G401 (cell line): ENCODE measurements at places on chromosomes 6 and 20.

DNA sequence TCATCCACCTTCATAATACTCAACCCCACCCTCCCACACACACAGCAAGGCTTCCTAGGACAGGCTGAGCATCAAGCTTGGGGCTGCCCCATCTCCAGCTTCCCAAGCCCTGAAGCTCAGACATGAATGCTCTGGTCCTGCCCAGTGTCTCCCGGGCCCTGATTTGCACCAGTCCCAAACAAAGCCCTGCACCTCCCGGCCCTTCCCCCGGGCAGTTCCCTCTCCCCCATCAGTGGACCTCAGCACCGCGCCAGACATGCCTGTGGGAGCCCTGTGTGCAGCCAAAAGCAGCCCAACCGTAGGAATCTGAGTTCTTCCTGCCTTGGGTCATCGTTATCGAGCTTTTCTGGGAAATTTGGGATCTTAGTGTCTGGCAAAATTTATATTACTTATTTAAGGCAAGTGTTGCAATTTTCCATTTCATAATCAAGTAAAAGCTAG is 63.5 kb downstream of the THBS2 start:
- DNase-seq, result no peak

- no peak for DNase-seq
Observed at GRCh38 chr6:113405326-113406047, 451.7 kb upstream of the MARCKS start.

- DNase-seq, result no peak
Observed at GRCh38 chr6:164345806-164346496, 931.4 kb downstream of the QKI start.

DNA sequence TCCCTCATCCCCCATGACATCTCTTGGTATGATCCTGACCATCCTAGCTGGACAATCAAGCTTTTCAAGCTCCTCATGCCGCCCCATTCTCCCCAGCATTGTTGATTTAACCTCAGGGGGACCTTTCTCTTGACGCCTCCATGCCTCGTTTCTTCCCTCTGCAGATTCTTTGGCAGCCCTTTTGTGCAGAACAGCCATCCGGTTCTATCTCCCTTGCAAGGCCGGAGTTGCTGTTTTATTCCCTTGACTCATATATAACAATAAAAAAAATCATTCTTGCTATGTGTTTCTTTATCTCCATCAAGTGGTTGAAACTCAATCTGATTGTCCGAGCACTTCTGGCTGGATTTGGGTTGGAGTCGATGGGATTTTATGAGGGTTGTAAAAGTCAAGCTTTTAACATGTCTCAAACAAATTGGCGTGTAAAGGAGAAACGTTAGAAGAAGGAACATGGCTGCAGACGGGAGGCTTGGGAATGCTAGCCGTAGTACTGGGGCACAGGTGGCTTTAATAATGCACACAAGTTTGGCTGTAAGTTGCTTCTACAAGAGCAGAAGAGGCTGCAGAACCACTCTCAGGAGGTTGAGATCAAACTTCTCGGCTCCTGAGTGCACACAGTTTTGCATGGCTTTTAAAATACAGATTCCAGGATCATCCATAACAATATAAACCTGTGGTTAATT is 3.9 kb upstream of the SULF2 start:
- no peak for DNase-seq

DNA sequence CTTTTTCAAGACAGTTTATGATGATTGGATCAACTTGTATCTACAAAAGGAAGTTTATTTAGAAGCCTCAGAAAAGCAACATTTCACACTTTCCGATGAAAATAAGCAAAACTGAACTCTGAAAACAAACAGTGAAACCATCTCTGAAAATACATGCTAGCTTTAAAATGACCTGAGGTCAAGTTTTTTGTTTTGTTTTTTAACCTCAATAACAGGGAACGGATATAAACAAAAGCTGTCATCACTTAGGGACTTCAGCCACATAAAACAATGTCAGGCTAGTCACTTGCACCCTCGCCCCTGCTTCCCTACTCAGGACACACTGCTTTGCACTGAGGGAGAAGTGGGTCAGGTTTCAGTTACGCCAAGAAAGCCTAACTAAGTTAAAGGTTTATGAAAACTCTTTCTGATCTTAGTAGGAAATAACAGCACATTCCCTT is 11.6 kb downstream of the BACH2 start:
- DNase-seq, result no peak

DNA sequence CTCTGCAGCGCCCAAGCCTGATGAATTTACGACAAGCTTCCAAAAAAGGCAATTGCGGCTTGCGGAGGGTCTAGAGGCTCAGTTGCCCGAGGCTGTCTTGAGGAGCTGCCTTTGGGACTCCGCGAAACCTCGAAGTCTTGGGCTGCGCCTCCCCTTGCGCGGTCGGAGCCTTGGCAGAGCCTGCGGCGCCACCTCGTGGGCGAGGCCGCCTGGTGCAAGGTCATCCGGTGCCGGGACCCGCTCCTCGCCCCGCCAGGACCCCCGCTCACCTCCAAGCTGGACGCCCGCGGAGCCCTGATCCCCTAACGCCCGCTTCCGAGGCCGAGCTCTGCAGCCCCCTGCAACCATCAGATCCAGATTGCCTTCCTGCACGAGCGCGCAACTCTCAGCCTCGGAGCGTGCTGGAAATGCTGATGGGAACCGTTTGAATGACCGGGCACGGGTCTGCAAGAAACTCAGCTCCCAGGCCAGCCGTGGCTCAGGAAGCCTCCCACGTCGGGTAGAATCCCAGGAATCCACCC is 14.9 kb upstream of the FAM210B start:
- peak; percentile 7 for DNase-seq

DNA sequence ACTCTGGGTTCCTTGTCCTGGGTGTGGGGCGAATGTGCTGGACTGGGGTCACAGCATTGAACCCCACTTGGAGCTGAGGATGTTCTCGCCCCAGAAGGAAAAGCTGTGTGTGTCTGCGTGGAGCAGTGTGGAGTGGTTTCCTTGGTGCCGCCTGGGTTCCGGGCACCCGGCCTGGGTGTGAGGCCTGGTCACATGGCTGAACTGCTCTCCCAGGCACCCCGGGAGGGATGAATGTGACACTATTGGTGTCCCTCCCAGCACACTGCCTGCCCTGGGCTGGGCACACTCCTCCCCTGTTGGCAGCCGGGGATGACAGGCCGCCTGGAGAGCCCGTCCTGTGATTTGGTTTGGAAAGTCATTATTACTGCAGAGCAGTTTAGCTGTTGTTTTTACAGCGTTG is 12.3 kb downstream of the MYT1 start:
- DNase-seq, result peak; percentile 73

DNA sequence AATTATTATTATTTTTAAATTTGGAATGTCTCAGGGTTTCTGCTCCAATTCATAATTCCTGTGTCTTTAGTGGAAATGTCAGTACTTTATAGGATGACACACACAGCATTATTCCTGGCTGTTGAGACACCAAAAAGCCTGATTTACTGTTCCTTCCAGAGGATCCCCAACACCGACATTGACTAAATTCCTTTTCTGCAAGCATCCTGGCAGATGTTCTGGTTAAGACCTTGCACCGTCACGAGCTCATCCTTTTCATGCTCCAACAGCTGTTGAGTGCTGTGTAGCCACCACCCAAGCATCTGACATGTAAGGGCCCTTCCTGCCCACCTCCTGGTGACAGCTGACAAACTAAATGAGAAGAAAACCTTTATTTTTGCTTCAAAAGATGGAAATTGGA is 284.3 kb upstream of the SULF2 start:
- DNase-seq, result no peak

DNA sequence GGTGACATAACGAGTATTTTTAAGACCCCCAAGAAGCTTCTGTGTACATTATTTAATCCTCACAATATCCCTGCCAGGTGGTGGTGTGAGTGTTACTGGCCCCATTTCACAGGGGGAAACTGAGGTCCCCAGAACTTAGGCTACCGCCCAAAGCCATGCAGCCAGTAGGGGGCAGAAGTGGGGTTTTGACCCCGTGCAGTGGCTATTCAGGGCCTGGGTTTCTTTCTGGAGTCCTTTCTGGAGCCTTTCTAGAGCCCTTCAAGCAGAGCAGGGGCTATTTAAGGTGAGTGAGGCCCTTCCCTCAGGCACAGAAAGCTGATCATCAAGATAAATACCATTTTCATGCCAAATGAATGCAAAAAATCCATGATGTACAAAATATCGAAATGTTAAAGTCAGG is 59.0 kb downstream of the CTCFL start:
- DNase-seq, result no peak

DNA sequence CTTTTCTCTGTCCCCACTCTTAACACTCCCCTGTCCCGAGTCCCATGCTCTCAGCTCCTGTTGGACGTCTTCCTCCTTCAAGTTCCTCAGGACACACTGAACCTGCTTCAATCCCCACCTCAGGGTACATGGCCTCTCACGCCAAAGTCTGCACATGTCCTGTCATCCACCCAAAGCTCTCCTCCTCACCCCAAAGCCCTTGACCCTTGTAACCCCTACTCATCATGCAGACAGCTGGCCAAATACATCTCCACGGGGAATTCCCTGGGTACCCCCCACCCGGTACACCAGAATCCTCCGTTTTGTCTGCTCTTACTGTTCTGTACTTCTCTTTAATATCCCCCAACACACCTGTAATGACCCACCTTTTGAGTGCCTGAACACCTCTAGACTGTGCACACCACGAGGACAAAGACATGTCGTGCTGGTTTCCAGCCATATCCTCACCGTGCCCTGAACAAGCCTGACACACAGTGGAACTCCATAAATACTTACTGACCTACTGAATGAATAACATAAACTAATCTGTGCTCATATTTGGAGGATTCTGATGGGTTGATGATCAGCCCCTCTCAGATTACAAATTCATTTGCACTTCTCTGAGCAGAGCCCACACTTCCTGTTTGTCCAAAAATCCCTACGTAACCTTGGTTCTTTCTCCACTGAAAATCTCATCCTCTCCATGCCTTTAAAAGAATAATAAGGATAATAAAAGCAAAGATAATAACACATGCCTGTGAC is 66.8 kb upstream of the EYA2 start:
- DNase-seq, result no peak

GRCh38 chr20:6142348-6142993 is 19.6 kb upstream of the FERMT1 start:
- peak; percentile 67 for DNase-seq

DNA sequence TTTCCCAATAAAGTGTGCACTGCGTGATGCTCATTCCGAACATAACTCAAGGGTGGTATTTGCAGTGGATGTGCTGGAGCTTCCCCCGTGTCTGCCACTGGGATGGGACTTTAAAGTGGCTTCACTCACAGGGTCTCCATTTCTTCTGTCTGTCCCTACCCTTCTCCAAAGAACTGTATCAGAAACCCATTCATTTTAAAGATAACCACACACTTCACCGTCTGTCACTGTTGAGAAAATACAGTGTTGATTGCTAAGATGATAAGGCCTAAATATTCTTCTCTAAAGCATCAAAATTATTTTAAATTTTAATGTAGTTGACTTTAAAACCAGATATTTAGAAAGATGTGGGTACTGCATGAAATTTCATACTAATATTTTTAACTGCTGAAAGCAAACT is 161.4 kb downstream of the TMEM242 start:
- DNase-seq, result no peak

DNA sequence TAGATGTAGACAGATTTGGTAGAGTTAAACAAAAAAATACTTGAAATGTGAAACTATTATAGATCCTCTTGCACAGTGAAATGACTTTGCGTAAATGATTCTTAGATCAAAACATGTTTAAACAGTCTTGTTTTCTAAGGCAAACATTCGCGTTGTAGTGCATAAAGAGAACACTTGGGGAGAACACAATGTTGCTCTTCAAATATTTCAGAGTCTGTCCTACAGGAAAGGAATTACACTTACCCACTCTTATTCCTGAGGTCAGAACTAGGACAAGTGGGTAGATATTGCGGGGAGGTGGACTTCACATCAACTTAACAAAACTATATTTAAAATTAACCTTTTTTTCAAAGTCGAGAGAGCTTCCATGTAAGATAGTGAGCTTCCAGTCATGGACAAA is 183.5 kb upstream of the PCSK2 start:
- no peak for DNase-seq

- DNase-seq, result no peak
Observed at GRCh38 chr6:44084231-44085014, 42.8 kb downstream of the MRPL14 start.

GRCh38 chr20:23672158-23672557 is 16.7 kb downstream of the CST4 start:
- DNase-seq, result no peak

DNA sequence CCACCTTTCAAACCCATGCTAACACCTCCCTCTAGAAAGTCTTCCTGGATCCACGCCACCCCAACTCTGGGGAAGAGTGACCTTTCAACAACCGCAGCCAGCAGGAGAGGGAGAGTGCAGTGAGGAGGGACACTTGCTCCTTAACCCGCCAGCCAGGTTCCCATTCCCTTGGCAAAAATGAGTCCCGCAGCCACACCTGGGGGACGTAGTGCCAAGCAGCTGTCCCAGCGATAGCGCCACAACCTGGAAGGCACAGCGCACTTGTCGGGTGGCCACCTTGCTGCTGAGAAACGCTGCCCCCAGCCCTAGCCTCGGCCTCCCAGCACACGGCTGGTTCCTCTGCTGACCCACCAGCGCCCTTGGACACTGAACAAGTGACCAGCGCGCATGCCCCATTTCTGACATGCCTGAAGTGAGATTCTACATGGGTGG is 119.3 kb downstream of the JPH2 start:
- DNase-seq, result no peak

GRCh38 chr20:32321390-32321789 is 36.7 kb upstream of the ASXL1 start:
- no peak for DNase-seq
